Kidney epithelial cell (primary cell): ENCODE measurements at places on chromosomes 11 and 22. TPM values are rescaled to one million over a fixed set of nuclear protein-coding genes. Genes with fewer than 3 reads are reported as not detected.

PHF21A gene
- 11.8 and 12.0 TPM in 2 replicates for total RNA-seq

CCDC15 gene
- 1.4 and 3.1 TPM in 2 replicates for total RNA-seq

GVQW3 gene
- 1.1 and 1.6 TPM in 2 replicates for total RNA-seq

CTNND1 gene
- 103 and 105 TPM in 2 replicates for total RNA-seq

VSIG10L2 gene
- total RNA-seq: not detected in 2 replicates

ART5 gene
- total RNA-seq: 0.21 and 0.54 TPM in 2 replicates

FAM181B gene
- 0.38 and 0.48 TPM in 2 replicates for total RNA-seq

BTG4 gene
- 0.08 TPM in 1 of 2 replicates, not detected in the other for total RNA-seq

TSPAN18 gene
- 4.7 and 5.2 TPM in 2 replicates for total RNA-seq

DLG2 gene
- total RNA-seq: 0.75 and 1.8 TPM in 2 replicates

KRTAP5-11 gene
- not detected in 2 replicates for total RNA-seq

MMP27 gene
- total RNA-seq: not detected in 2 replicates

OR2D2 gene
- 0.38 TPM in 1 of 2 replicates, not detected in the other for total RNA-seq

MRGPRE gene
- 0.63 and 1.7 TPM in 2 replicates for total RNA-seq

SLC22A12 gene
- not detected in 2 replicates for total RNA-seq

CD248 gene
- 0.07 and 0.17 TPM in 2 replicates for total RNA-seq

MICALL1 gene
- 115 and 140 TPM in 2 replicates for total RNA-seq

DNAJC4 gene
- total RNA-seq: 14.8 and 21.7 TPM in 2 replicates

C11orf87 gene
- not detected in 2 replicates for total RNA-seq

TPBGL gene
- total RNA-seq: 0.04 TPM in 1 of 2 replicates, not detected in the other

CELF1 gene
- total RNA-seq: 76.3 and 90.6 TPM in 2 replicates
